Activated T-cell treated with anti-CD3 and anti-CD28 coated beads, Interleukin-2, amount 50 U/mL, for 72 hours (primary cell): ENCODE measurements at places on chromosomes 1 and 21. TPM values are rescaled to one million over a fixed set of nuclear protein-coding genes. Genes with fewer than 3 reads are reported as not detected.

GRCh38 chr21:33370305-33370704 is 32.9 kb upstream of the IFNGR2 start:
- H3K4me1 ChIP-seq, result peaks cover 4% of the 10 kb centered on the region
- H3K4me3 ChIP-seq, result no peak overlapping the region
- H3K27ac ChIP-seq, result no peak overlapping the region
- peaks cover 3% of the 10 kb centered on the region for H3K27me3 ChIP-seq
- no peak for DNase-seq

DNA sequence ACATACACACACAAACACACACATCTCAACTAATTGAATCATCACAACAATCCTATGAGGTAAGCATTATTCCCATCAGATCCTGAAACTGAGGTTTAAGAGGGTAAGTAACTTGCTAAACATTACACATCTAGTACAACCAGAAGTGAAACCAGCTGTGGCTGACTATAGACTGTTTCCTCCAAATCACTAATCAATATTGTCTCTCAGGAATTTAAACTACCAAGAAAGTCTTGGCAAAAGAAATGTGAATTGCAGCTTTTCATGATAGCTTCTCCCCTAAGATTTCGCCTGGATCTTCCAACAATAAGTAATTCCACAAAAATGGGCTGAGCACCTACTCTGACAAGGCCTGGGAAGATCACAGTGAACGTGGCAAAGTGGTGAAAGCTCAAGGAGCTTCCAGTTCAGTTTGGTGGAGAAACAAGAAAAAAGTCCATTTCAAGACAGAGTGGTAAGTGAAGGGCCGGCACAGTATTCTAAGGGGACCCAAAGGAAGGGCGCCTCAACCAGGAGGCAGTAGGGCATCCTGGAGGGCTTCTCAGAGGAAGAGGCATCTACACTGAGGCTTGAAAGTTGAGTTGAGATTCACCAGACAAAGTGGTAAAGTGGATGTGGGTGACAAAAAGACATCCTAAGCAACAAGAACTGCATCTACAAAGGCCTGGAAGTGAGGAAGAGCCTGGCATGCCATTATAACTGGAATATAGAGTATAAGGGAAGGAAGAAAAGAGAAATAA is 22.1 kb downstream of the LRRC52 start:
- H3K27me3 ChIP-seq, result peaks cover 48% of the 10 kb centered on the region
- H3K4me3 ChIP-seq, result no peak overlapping the region
- DNase-seq, result no peak
- no peak overlapping the region for H3K27ac ChIP-seq
- no peaks in the 10 kb centered on the region for H3K4me1 ChIP-seq
- H3K36me3 ChIP-seq, result no peaks in the 10 kb centered on the region

GRCh38 chr1:231584921-231585320 is 41.7 kb upstream of the DISC1 start:
- H3K27ac ChIP-seq, result no peak overlapping the region
- no peak overlapping the region for H3K4me3 ChIP-seq
- H3K27me3 ChIP-seq, result no peaks in the 10 kb centered on the region

GRCh38 chr1:186301448-186301847 is 73.6 kb downstream of the TPR start:
- peaks cover 77% of the 10 kb centered on the region for H3K4me1 ChIP-seq
- H3K36me3 ChIP-seq, result peaks cover 3% of the 10 kb centered on the region
- peak overlapping the region; percentile 52 for H3K4me3 ChIP-seq
- H3K27me3 ChIP-seq, result no peaks in the 10 kb centered on the region

DNA sequence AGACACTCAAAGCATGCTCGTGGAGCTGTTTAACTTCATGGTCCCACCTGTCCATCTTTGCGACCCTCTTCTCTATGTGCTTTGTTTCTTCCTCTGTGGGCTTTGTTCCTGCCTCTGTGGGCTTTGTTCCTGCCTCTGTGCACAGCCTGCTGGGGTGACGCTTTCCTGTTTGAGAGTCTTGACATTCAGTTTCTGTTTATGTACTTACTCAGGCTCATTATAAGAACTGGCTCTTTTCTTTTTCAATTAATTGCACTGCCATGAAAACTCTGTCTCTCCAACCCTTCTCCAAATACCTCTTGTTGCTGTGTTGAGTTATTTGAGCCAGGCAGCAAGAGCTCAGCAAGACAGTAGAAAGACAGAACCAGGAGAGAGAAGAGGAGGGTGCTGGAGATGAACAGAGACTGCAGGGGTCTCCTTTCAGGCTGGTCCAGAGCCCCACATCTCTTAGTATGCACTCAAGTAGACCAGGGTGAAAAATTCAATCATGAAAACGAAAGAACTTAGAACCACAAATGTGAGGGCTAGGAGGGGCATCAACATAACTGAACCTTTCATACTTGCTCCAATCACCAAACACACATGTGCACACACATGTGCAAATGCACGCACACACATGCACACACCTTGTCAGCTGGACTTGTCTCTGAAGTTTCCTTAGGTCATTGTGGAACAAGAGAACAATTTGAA is 88.3 kb upstream of the SGIP1 start:
- H3K27me3 ChIP-seq, result peaks cover 14% of the 10 kb centered on the region
- peaks cover 30% of the 10 kb centered on the region for H3K4me1 ChIP-seq
- DNase-seq, result peak; percentile 57
- H3K36me3 ChIP-seq, result no peaks in the 10 kb centered on the region
- H3K4me3 ChIP-seq, result peak overlapping the region; percentile 87
- peak overlapping the region; percentile 77 for H3K27ac ChIP-seq

DNA sequence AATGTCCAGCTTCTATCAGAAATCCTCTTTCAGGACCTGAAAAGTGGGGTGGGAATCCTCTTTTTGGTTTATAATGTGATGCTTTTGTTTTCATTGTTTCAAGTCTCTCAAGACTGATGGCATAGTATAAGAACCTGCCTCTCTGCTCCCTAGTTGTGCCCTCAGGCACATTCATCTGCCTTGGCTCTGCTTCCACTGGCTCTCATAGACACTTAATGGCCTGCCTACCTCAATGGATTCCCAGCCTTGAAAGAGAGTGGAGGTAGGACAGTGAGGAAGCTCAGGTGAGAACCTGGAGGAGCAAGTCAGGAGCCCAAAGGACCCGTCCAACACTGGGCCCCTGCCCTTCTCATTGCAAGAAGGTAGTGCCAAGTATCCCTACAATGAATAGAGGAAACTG is 4.8 kb downstream of the TTLL7 start:
- H3K27ac ChIP-seq, result no peak overlapping the region
- peaks cover 48% of the 10 kb centered on the region for H3K27me3 ChIP-seq
- no peak for DNase-seq
- H3K4me1 ChIP-seq, result no peaks in the 10 kb centered on the region

NGF gene
- not detected for total RNA-seq

OR2L2 gene
- 0.29 TPM for total RNA-seq

GPR3 gene
- total RNA-seq, result 0.91 TPM

WDR47 gene
- total RNA-seq, result 7.5 TPM
